ENCODE measurements at places on chromosomes 16 and 17. TPM values are rescaled to one million over a fixed set of nuclear protein-coding genes. Genes with fewer than 3 reads are reported as not detected.

DNA sequence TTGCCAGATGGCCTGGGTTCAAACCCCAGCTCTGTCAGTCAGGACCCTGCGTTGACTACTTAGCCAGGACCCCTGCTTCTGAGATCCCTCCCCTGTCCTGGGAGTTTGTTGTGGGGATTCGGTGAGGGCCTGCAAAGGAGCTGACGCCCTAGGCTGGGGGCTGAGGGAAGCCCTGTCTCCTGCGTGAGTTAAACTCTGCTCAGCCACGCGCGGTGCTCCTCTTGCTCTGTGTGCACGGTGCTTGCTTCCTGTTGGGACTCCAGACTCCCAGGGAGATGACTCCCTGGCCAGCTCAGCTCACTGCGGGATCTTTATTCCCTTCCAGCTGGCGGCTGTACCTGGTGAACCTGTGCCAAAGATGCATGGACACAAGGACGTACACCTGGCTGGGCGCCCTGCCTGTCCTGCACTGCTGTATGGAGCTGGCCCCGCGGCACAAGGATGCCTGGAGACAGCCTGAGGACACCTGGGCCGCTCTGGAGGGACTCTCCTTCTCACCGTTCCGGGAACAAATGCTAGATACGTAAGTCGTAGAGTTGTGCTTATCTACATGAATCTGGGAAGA, 37.4 kb downstream of the RNF213 start:
- no peak overlapping the region for H3K27ac ChIP-seq
- H3K4me3 ChIP-seq: no peak overlapping the region
- H3K4me1 ChIP-seq: no peaks in the 10 kb centered on the region
- peaks cover 74% of the 10 kb centered on the region for H3K36me3 ChIP-seq
- DNase-seq: no peak
- no peaks in the 10 kb centered on the region for H3K27me3 ChIP-seq

DNA sequence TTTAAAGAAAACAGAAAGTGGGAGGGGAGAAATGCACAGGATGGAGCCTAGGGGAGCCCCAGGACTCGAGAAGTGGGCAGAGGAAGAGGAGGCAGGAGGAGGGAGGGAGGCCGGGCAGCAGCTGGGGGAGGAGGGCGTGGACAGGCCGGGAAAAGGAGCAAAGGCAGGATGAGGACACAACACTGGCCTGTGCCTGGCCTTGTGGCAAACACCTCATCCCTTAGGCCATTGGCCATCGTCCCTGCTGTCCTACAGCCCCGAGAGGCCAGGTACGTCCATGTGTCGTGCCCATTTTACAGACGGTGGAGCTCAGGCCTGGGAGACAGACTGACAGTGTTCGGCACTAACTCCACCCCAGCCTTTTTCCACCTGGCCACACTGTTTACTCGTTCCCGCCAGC, 15.9 kb downstream of the JPH3 start:
- no peaks in the 10 kb centered on the region for H3K36me3 ChIP-seq
- no peak overlapping the region for H3K4me3 ChIP-seq
- H3K27ac ChIP-seq: no peak overlapping the region
- H3K27me3 ChIP-seq: peaks cover 12% of the 10 kb centered on the region
- no peak for DNase-seq

LCAT gene
- total RNA-seq: 9.1 TPM

DNA sequence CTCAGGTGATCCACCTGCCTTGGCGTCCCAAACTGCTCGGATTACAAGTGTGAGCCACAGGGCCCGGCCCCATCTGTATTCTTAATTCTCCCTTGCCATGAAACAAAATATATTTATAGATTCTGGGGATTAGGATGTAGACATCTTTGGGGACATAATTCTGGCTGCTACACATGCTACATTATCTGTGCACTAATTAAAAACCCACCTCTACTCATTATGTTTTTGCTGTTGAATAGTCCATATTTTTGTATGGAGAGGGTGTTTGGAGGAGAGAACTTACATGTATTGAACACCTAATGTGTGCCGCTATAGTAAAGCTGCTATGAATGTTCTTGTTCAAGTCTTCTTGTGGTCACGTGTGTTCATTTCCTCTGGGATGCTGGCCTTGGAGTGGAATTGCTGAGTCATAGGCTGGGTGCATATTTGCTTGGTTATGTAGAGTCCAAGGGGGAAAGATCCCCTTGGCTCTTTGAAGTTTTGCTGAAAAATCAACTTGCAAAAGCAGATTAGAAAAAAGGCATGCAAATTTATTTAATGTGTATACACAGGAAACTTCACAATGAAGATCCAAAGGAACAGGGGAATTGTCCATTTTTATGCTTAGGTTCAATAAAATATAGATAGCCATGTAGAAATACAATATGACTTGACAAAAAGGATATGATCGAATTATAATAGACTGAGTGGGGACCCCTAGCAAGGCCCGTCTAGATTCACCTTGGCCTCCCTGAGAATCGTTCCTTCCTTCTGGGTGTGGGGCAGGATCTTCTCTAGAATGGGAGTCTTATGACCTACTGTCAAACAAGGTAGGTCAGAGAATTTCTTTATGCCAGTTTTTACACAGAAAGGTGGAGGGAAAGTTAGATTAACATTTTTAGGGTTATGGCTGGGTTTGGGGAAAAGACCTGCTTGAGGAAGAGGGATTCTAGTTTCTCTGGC, 42.1 kb upstream of the GPRC5B start:
- no peaks in the 10 kb centered on the region for H3K4me1 ChIP-seq
- H3K27ac ChIP-seq: no peak overlapping the region
- DNase-seq: no peak
- H3K36me3 ChIP-seq: no peaks in the 10 kb centered on the region

- no peak for DNase-seq
- H3K27ac ChIP-seq: no peak overlapping the region
- no peaks in the 10 kb centered on the region for H3K27me3 ChIP-seq
- H3K4me1 ChIP-seq: peaks cover 25% of the 10 kb centered on the region
- H3K4me3 ChIP-seq: no peak overlapping the region
These were observed 18.7 kb upstream of the MAPK3 start for GRCh38 chr16:30141750-30142149.

GRCh38 chr17:18184143-18185031, 759 bp downstream of the ALKBH5 start:
- no peaks in the 10 kb centered on the region for H3K27me3 ChIP-seq
- peaks cover 31% of the 10 kb centered on the region for H3K36me3 ChIP-seq
- H3K27ac ChIP-seq: peak overlapping the region; percentile 85
- H3K4me1 ChIP-seq: peaks cover 56% of the 10 kb centered on the region
- peak overlapping the region; percentile 96 for H3K4me3 ChIP-seq
- DNase-seq: peak; percentile 85

DNA sequence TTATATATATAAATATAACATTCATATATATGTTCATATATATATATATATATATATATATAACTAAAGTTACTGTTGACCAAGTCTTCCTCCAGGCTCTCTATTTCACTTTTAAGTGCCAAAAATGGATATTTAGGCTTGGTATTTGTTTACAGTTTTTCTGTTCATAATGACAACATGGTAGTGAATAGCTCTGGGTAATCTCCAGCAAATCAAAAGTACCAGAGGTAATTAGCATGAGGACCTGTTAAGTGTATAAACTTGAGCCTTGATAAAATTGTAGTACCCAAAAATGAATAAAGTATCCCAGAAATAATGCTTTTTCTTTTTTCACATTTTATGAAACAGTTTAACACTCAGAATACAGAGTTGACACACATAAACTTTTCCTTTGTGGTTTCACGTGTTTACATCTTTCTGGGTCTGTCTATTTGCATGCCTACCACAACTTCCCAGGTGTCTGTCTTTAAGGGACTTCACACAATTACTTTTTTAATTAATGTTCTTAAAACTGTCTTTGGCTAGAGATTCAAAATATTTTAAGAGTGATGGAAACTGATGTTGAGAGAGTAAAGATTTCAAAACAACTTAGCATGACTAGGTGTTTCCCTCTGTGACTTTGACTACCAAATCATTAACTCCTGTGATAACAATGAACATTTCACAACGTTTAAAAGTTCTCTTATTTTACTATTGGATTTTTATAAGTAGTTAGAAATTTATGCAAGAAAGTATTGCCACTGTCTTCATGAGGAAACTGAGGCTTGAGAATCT, 47.9 kb downstream of the RABEP1 start:
- peak; percentile 10 for DNase-seq
- H3K27ac ChIP-seq: peak overlapping the region; percentile 77
- peaks cover 35% of the 10 kb centered on the region for H3K4me1 ChIP-seq
- no peak overlapping the region for H3K4me3 ChIP-seq
- H3K27me3 ChIP-seq: no peaks in the 10 kb centered on the region

DNA sequence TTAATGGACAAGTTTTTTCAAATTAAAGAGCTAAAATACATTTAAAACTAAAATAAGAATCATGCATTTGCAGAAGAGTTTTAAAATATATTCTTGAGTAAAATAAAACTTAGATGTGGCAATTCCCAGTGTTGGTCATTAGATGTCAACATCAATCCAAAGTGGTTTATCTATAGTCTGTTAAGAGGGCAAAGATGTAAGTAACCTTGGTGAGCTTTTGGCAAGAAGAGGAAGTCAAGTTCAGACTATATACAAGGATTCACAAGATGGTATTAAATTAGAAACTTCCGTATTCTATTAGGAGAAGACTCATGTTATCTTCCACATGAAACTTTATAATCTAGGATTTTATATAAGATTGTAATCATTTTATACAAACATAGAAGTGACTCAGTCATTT, 73.1 kb downstream of the CEP95 start:
- no peaks in the 10 kb centered on the region for H3K27me3 ChIP-seq
- H3K4me3 ChIP-seq: no peak overlapping the region
- peaks cover 13% of the 10 kb centered on the region for H3K4me1 ChIP-seq
- H3K27ac ChIP-seq: no peak overlapping the region
- H3K36me3 ChIP-seq: peaks cover 14% of the 10 kb centered on the region

- peaks cover 15% of the 10 kb centered on the region for H3K36me3 ChIP-seq
- peak overlapping the region; percentile 91 for H3K4me3 ChIP-seq
These were observed 1.7 kb downstream of the RABEP1 start for GRCh38 chr17:5283571-5284315.

RUNDC3A gene
- total RNA-seq: not detected

CRHR1 gene
- total RNA-seq: not detected

DNA sequence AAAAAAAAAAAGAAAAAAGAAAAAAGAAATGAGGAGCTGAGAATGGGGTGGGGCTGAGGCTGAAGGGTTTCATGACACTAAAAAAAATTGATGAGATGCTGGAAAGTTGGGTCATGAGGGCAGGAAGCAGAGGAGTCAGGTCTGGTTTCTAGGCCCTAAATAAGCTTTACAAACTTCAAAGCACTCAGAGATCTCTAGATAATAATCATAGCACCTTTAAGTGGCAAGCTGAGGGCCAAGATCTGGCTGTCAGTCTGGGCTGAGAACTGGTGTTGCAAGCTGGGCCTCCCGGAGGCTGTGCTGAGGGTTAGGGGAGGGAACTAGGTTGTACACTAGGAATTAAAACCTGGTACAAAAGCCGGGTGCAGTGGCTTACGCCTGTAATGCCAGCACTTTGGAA, 6.4 kb downstream of the ZNF764 start:
- H3K4me1 ChIP-seq: peaks cover 57% of the 10 kb centered on the region
- DNase-seq: peak; percentile 74
- peak overlapping the region; percentile 94 for H3K27ac ChIP-seq
- H3K4me3 ChIP-seq: peak overlapping the region; percentile 21
- H3K27me3 ChIP-seq: no peaks in the 10 kb centered on the region

DNA sequence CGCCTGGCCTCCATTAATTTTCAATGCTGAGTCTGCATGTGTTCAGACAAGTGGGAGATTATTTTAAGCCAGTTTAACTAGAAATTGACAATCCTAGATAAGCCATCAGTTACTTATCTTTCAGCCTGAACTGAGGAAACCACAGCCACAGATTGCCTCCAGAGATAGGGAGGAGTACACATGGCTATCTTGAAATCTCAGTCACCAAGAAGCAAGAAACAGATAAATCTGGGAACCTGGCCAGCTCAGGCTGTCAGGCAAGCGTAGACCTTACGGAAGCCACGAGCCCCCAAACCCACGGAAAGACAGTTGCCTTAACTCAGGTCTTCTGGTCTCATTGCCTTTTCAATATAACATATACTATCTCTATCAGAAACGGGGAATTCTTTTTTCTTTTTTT, 2.0 kb upstream of the GLG1 start:
- H3K4me1 ChIP-seq: peaks cover 39% of the 10 kb centered on the region
- H3K36me3 ChIP-seq: peaks cover 5% of the 10 kb centered on the region
- no peaks in the 10 kb centered on the region for H3K27me3 ChIP-seq
- peak overlapping the region; percentile 47 for H3K27ac ChIP-seq

PRPSAP1 gene
- 30.1 TPM for total RNA-seq

DNA sequence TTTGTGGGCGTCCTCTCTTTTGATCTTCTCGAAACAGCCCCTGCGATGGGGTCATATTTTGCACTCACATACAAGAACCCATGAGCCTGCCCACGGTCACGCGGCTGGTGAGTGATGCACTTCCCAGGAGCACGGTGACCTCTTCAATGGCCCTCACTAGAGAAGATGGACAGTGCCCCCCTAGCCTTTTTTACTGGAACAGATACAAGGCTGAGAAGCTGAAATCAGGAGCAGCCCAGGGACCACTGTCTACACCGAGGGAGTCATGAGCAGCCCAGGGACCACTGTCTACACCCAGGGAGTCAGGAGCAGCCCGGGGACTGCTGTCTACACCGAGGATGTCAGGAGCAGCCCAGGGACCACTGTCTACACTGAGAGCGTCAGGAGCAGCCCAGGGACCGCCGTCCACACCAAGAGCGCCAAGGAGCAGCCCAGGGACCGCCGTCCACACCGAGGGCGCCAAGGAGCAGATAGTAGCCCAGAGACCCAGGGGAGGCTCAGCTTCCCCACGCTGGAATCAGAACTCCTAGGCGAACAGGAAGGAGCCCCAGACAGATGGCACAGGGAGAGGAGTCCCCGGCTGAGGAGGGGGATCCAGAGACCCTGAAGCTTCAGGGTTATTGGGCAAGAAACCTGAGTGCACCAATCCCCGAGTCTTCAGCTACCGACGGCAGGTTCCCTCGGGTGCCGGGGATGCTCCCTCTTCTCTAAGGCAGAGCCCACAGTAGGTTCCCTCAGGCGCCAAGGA, 23.7 kb downstream of the ACSF3 start:
- H3K4me3 ChIP-seq: no peak overlapping the region
- no peaks in the 10 kb centered on the region for H3K27me3 ChIP-seq
- H3K27ac ChIP-seq: no peak overlapping the region
- no peak for DNase-seq

GRCh38 chr16:64092271-64092670, 1029.6 kb downstream of the CDH11 start:
- no peak overlapping the region for H3K4me3 ChIP-seq
- H3K4me1 ChIP-seq: no peaks in the 10 kb centered on the region
- H3K27me3 ChIP-seq: no peaks in the 10 kb centered on the region
- H3K36me3 ChIP-seq: no peaks in the 10 kb centered on the region

DNA sequence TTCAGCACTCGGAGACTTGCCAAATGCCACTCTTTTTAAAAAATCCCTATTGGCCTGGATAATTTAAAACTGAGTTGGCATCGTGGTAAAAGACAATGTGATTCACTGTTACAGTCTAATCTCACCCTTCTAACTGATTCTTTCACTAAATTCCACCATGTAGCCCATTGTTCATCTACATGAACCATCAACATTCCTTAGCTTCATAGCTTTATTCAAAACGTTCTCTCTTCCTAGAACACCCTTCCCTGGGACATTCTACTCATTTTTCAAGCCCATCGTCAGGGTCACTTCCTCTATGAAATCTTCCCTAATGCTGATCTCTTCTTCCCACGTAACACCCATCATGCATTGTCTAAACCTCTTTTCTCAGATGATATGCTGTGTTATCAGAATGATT, 15.7 kb upstream of the SHISA9 start:
- no peak for DNase-seq
- H3K36me3 ChIP-seq: no peaks in the 10 kb centered on the region
- H3K4me3 ChIP-seq: no peak overlapping the region
- no peak overlapping the region for H3K27ac ChIP-seq
- no peaks in the 10 kb centered on the region for H3K4me1 ChIP-seq

- no peaks in the 10 kb centered on the region for H3K36me3 ChIP-seq
- H3K4me3 ChIP-seq: no peak overlapping the region
- no peak overlapping the region for H3K27ac ChIP-seq
- H3K27me3 ChIP-seq: peaks cover 39% of the 10 kb centered on the region
- DNase-seq: no peak
These were observed 149.3 kb downstream of the ENGASE start for GRCh38 chr17:79223953-79224352.
